ENCODE measurements at places on chromosomes 1 and 21.

DNA sequence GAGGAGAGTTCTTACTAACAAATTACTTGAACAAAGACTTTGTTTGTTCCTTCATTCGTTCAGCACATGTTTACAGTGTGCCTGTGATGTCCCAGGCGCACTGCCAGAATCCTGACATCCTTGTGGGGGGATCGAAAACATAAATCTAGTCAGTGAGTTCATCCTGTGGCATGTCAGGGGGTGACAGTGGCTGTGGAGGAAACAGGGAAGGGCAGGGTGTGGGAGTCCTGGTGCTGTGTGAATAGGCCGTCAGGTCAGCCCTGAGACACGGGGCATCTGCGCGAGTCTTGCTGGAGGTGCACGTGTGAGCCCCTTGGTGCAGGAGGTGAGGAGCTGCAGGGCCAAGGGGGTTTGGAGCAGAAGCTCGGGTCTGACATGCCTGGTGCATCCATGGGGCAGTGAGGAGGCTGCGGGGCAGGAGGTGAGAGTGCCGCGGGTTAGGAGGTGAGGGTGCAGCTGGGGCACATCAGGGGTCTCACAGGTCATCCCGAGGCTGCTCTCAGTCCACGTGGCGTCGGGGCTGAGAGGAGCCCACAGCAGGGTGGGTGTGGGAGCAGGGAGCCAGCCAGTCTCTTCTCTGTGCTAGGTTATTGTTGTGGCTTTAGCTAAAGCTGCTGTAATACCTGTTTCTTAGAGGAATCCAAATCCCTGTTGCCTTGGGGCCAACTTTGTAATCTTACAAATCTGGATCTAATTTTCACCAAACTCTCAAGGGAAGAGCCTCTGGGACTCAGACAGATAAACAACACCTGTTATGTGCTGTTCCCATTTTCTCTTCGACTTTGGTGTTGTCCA, 93.4 kb downstream of the PCBP3 start:
- DNase-seq, result no peak

GRCh38 chr1:176539018-176539417, 76.0 kb downstream of the PAPPA2 start:
- no peak for DNase-seq

DNA sequence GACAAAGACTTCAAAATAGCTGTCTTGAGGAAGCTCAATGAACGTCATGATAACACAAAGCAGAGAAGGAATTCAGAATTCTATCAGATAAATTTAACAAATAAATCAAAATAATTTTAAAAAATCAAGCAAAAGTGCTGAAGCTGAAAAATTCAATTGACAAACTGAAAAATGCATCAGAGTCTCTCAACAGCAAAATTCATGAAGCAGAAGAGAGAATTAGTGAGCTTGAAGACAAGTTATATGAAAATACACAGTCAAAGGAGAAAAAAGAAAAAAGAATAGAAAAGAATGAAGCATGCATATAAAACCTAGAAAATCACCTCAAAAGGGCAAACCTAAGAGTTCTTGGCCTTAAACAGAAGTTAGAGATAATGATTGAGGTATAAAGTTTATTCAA, 21.0 kb upstream of the UHMK1 start:
- no peak for DNase-seq

GRCh38 chr1:203504400-203505250, 10.7 kb downstream of the OPTC start:
- DNase-seq, result peak; percentile 67

DNA sequence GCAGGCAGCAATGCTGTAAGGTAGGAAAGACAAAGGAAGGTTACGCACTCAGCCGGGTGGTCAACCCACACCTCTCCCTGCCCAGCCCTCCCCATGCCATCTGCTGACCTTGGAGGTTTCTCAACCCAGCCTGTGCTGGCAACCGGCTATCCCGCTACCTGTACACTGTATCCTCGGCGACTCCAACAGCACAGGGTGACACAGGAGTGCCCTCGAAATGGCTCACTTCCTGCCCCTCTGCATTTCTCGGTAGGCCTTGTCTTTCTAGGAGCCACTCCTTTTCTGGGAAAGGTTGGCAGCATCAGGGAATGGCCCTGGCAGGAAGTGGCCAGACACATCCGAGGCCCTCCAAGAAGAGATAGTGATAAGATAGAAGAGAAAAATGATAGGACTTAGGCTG, 124.0 kb downstream of the PROX1 start:
- DNase-seq, result no peak

Data from large intestine (tissue), 12 donors.